ENCODE measurements at places on chromosomes 7 and 10.
A peak's percentile ranks its signal among the peaks of the same experiment; 100 is the strongest.

GRCh38 chr7:131231381-131232220 is 96.1 kb upstream of the MKLN1 start:
- DNase-seq, result peak; percentile 93

- peak; percentile 49 for DNase-seq
These were observed 242.1 kb downstream of the CDC14C start for GRCh38 chr7:49166441-49166840.

- DNase-seq, result no peak
These were observed 17.3 kb downstream of the SLC16A12 start for GRCh38 chr10:89518108-89518507.

DNA sequence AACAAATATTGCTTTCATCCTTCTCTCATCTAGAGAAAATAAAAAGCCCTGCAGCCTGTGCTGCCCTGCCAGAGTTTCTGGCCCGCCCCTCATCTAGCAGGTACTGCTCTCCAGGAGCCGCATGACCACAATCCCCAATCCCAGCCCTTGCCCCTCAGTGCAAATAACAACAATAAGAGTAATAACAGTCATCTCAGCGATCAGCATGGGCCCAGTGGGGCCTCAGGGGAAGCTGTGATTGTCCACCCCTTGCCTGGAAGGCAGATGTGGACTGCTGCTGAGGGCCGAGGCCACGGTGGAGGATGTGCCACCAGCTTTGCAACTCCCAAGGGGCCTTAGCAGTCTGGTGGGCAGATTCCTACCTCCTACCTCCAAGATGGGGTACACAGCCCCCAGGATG is 106.1 kb downstream of the CDH23 start:
- no peak for DNase-seq

DNA sequence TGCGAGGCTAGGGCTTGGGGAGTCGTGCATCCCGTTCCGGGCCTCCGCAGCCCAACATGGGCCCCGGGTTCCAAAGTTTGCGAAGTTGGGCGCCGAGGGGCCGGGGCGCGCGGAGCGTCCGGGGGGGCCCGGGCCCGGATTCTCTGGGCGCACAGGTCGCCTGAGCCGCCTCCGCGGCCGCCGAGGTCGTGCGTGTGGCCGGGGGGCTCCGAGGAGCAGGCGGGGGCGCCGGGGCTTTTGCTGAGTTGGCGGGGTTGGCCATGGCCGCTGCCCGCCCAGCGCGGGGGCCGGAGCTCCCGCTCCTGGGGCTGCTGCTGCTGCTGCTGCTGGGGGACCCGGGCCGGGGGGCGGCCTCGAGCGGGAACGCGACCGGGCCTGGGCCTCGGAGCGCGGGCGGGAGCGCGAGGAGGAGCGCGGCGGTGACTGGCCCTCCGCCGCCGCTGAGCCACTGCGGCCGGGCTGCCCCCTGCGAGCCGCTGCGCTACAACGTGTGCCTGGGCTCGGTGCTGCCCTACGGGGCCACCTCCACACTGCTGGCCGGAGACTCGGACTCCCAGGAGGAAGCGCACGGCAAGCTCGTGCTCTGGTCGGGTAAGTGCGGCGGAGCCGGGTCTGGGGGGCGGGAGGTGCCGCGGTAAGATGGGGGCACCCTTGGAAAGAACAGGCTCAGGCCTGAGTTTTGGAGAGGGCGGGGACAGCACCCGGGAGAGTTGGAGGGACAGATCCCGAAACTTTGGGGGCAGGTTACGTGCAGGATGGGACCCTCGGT is 643 bp downstream of the SMO start:
- DNase-seq, result no peak

DNA sequence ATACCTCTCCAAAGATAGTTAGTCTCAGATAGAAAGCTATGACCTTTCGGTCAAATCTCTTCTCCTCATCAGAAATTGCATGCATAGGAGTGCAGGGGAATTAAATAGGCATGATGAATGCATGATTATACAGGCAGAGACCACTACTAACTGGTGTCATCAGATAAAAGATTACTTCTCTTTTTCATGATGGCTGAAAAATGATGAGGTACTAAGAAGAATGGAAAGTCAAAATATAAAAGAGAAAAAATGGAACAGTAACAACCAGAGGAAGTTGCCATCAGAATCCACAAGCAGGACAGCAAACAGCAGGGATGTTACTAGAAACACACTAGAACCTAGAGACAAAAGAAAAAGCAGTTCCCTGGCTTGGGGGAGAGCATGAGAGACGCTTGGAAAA is 31.6 kb downstream of the CTTNBP2 start:
- DNase-seq, result no peak

- no peak for DNase-seq
These were observed 63.7 kb downstream of the ARHGAP12 start for GRCh38 chr10:31864834-31865518.
